ENCODE measurements at places on chromosomes 5 and 9.

DNA sequence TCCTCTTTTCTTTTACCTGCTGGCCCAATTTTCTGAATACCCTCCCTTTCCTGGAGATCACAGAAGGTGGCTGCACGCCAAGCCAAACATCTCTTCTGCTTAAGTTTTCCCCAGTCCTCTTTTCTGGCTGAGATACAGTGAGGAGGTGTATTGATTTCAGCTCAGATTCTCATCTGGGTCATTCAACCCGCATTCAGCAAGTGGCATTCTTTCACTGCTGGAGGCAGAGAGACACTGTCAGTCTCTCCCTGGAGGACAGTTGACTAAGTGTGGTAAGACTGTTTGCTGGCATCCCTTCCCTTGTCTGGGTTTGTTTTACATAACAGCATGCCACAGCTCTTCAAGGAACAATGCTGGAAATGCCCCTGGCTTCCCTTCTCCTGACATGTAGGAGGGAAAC lies 60.5 kb downstream of the GABRG2 start:
- no peak for DNase-seq

- DNase-seq = no peak
Observed at GRCh38 chr9:84926793-84927192, 257.3 kb downstream of the NTRK2 start.

DNA sequence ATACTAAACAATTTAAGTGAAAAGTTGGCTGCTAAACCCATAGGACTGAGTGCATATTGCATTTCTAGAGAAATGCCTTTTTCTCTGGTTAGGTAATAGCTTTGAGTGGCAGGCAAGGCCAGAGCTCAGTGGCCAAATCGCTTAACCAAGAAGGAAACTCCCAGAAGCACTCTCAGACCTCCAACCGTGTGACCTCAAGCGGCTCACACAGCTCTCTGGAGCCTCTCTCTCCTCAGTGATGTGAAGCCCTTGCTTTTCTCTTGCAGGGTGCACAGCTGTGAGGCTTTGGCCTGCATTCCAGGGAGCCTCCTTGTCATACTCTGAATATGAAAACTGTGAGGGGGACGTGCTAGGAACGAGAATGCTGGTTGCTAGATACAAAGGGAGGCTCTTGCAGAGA lies 106.7 kb downstream of the INSYN2B start:
- DNase-seq = peak; percentile 82

DNA sequence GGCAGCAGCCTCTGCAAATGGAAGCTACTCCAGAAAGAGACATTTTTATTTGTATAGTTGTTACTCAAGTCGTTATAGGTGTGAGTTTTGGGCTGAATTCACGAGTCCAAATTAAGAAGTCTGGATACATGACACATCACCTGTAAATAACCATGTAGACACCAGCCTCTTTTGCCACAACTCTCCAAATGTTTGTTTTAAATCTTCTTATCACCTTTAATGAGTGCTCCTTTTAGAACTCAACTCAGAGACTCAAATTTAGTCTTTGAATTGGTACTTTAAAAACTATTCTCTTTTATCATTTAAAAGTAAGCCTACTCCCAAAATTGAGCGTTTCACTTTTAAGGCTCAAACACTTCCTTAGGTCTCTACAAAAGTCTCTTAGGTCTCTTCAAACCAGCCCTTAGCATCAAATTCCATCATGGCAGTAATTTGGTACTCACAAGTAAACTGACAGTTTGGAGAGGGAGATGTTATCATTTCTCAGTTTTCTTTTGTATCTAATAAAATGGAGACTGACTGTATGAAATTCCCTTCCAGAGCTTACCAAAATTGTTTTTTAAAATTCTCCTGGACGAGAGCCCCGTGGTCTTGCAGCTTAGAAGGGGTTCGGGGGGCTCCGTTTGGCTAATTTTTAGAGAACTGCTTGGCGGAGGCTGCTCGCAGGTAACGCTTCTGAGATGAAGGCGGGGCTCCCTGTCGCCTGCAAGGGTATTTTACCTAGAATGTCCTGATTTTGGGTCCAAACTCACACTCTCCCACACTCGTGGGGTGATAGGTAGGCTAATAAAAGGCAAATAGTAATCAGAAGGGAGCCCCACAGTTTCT lies 194.6 kb downstream of the MEF2C start:
- DNase-seq = no peak

GRCh38 chr5:136675769-136676168 lies 310.4 kb upstream of the TRPC7 start:
- DNase-seq = no peak

DNA sequence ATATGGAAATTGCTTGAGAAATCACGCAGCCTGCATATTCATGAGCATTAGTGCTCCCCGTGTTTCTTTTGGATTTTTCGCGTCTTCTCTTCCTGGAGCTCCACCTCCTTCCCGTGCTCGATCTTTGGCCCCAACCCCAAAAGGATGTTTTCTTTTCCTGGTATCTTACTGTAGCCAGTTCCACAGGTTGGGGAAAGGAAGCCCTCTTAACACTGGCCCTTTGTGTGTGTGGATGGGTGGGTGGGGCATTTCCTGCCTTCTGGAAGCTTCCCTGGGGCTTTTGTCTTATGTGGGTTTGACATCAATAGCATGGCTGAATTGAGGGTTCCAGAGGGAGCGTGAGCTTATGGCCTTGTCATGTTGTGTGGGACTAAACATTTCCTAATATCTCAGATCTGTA lies 21.9 kb downstream of the STXBP1 start:
- no peak for DNase-seq

- DNase-seq = peak; percentile 46
Observed at GRCh38 chr5:72268753-72269410, 51.2 kb downstream of the MRPS27 start.

GRCh38 chr9:23663536-23663935 lies 162.5 kb downstream of the ELAVL2 start:
- DNase-seq = no peak

- no peak for DNase-seq
Observed at GRCh38 chr9:81665322-81665871, 23.9 kb downstream of the TLE1 start.

DNA sequence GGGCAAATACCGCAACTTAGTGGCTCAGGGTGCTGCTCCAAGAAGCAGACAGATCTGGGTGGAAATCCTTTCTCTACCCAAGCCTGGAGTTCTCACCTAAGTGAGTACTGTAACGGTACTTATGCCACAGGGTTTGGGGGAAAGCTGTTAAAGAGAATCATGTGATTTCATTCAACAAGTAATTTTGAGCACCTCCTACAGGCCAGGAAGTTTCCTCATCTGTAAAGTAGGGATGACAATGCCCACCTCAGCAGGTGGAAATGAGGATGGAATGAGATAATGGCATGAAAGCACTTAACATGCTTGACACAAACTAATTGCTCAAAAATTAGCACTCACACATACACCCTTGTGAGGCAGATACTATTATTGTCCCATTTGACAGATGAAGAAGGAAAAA lies 114.1 kb downstream of the JAKMIP2 start:
- no peak for DNase-seq

DNA sequence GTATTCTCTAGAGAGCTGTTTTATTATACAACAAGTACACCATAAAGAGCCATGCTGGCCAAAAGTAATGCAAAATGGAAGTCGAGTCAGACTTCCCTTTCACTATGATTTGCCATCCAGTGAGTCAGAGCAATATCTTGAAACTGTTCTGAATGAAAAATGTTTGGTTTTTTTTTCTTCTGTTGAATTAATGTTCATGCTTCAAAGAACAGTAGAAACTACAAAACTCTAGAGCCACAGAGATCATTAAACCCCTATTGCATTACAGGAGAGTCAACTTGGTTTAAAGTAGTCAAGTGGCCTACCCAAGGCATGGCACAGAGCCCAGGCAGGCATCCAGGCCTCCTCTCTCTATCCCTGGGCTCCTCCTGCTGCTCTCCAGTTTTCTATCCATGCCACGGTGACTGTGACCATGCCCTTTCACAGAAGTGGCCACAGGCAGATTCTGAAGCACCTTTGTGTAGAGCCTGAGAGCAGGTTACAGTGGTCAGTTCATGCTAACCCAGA lies 358.9 kb downstream of the DEPDC1B start:
- peak; percentile 2 for DNase-seq

DNA sequence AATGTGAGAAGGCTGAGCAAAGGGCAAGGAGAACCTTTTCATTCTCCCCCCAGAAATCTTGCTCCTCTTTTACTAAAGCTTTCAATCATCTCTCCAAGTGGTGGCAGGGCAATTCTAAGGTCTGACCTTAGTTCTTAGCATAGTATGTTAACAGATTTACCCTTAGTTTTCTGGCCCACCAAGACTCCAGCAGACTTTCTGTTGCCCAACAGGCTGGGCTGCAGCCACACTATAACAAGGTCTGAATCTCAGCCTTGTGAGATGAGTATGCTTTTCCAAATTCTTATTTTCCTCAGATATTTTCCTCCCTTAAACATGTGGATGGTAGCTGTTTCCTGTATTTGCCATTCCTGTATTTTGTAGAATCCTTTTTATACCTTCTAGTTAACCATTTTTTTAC lies 69.5 kb downstream of the NIPBL start:
- no peak for DNase-seq

All from amniotic epithelial cell (primary cell).